ENCODE measurements at places on chromosomes 11 and 22. TPM values are rescaled to one million over a fixed set of nuclear protein-coding genes. Genes with fewer than 3 reads are reported as not detected.
A peak's percentile ranks its signal among the peaks of the same experiment; 100 is the strongest.

DNA sequence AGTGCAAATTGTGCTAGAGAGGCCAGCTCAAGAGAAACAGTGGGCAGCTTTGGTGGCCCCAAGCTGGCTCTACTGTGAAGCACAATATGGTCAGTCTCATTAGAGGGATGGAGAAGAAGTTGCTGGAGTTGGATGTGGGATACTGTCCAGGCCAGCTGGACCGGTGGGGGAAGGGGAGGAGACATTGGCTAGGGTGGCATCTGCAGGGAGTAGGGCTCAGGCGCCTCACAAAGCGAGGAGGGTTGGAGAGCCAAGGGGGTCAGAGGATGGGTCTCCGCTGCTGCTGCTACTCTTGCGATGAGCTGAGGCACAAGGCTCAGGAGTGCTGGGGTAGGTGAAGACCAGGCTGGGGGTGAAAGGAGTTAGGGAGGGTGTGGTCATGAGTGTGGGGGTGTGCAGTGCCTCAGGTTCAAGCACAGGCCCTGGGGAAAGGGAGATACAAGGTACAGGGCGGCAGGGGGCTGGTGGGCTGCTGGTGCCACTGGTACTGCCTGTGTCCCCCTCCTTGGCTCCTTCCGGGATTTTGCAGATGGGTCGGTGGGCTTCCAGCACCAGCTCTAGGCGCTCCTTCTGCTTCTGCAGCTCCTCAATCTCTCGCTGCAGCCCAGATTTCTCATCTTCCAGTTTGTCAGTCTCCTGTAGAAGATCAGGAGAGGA is 2.3 kb downstream of the CCDC85B start:
- peak; percentile 81 for DNase-seq

DNA sequence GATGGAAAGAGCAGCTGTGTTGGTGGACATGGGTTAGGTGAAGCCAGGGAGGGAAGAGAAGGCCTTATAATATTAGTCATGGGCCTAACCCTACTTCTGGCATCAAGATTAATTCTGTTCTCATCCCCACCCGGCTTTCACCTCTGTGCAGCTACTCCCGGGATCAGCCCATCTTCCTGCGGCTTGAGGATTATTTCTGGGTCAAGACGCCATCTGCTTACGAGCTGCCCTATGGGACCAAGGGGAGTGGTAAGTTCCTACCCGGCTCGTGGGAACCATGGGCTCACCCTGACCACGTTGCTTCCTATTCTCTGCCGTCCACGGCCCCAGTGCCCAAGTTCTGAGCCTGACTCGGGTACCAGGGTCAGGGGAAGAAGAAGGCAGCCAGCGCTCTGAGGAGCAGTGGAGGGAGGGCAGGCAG is 51.6 kb downstream of the ST3GAL4 start:
- no peak for DNase-seq

DNA sequence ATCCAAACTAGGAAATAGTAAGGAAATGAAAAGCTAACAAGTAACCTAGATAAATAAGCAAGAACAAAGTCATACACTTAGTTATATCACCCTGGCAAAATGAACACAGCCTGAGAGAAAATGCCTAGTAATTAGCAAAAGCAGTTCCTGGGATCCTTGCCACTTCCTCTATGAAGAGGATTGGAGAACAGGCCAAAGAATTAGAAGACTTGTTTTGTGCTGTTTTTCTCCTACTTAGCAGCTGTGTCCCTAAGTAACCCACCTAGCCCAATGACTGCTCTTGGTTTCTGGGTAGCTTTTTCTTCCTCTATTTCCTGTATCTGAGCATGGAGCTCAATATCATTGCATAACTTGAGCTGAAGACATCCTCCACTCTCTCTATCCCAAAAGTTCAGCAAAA is 713.9 kb downstream of the ETS1 start:
- DNase-seq, result no peak

DNA sequence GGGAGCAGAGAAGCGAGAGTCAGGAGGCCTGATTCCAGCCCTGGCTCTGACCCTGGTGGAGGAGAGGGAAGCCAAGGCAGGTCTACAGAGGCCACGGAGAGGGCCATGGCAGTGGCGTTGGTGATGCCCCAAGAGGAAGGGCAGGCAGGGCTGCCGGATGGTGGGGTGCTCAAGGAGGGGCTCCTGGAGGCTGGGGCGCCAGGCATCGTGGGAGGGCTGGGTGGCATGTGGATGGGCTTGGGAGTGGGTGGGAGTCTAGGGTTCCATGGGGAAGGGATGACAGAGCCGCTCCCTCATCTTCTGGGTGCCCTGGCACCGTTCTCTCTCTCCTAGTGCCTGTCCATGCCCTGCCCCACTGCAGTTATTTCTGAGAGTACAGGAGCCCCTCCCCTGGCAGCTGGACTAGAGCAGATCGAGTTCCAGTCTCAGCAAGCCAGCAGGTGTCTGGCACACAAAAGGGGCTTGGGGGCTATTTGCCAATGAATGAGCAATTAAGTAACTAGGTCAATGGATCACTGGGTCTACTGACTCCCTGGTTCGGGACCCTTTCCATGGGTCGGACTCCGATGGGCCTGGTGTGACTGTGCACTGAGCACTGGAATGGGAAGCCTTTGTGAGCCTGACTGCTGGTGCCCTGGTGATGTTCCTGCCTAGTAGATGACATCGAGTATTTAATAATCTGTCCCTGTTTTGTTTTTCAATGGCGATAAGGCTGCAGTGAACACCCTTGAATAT is 570.0 kb downstream of the TBC1D22A start:
- no peak for DNase-seq

Gene OR51B4
- total RNA-seq, result not detected

Gene CCDC73
- 1.6 TPM for total RNA-seq

GRCh38 chr22:33707581-33707980 is 212.7 kb downstream of the LARGE1 start:
- no peak for DNase-seq

DNA sequence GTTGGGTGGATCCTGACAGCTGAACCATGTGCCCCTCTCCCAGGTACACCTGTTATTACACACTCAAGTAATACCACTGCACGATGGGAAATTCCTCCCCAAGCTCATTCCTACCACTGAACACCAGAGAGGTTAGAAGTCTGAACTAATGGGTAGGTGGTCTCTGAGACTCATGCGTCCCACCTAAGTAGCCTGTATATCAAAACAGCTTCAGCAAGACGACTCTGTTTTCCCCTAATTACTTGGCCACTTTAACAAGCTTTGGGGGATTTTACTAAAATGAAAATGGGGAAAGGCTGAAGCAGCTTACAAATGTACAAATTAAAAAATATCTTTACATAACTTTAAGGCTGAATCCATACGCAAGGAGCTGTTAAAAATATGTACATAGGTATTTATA is 29.4 kb downstream of the LGR4 start:
- DNase-seq, result no peak

All from spleen (tissue), 13 donors.